ENCODE measurements at places on chromosomes 12 and 14. TPM values are rescaled to one million over a fixed set of nuclear protein-coding genes. Genes with fewer than 3 reads are reported as not detected.
A peak's percentile ranks its signal among the peaks of the same experiment; 100 is the strongest.

GRCh38 chr14:51616724-51617409 lies 34.8 kb upstream of the FRMD6 start:
- peak; percentile 28 for DNase-seq

GRCh38 chr12:47977046-47977771 lies 13.8 kb downstream of the TMEM106C start:
- no peak for DNase-seq

DNA sequence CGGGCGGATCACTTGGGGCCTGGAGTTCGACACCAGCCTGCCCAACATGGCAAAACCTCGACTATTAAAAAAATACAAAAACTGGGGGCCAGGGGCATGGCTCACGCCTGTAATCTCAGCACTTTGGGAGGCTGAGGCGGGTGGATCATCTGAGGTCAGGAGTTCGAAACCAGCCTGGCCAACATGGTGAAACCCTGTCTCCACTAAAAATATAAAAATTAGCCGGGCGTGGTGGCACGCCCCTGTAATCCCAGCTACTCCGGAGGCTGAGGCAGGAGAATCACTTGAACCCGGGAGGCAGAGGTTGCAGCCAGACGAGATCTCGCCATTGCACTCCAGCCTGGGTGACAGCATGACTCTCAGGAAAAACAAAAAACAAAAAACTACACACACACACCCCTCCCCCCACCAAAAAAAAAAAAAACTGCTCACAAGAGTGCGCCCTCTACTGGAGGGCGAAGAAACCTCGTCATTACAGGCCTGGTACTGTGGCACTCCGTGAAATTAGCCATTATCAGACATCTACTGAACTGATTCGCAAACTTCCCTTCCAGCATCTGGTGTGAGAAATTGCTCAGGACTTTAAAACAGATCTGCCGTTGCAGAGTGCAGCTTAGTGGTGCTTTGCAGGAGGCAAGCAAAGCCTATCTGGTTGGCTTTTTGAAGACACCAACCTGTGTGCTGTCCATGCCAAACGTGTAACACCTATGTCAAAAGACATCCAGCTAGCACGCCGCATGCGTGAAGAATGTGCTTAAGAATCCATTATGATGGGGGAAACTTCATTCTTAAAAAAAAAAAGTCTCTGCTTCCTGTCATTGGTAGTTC lies 7.7 kb downstream of the PPP1R3E start:
- peak; percentile 30 for DNase-seq

GRCh38 chr12:52879394-52880351 lies 25.2 kb downstream of the KRT8 start:
- peak; percentile 84 for DNase-seq

DNA sequence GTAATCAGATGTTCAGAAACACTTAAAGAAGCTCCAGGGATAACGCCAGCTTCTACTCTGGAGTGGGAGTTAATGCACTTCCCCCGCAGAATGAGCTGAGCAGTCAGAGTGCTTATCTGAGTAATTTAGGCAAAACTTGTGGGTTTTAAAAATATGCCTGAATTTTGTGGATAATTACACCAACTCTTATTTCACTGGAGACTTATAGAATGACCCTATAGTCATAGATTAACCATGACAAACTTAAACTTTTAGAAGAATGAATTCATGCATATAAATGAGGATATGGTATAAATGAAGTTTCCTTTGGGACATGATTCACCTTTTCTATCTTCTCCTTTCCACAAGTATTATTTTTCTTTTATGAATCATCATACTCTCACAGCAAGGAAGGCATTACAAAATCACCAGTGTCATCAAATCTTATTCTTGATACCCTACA lies 241.1 kb upstream of the FBXO33 start:
- no peak for DNase-seq

- no peak for DNase-seq
Observed at GRCh38 chr14:24143511-24143910, 2.1 kb upstream of the EMC9 start.

DNA sequence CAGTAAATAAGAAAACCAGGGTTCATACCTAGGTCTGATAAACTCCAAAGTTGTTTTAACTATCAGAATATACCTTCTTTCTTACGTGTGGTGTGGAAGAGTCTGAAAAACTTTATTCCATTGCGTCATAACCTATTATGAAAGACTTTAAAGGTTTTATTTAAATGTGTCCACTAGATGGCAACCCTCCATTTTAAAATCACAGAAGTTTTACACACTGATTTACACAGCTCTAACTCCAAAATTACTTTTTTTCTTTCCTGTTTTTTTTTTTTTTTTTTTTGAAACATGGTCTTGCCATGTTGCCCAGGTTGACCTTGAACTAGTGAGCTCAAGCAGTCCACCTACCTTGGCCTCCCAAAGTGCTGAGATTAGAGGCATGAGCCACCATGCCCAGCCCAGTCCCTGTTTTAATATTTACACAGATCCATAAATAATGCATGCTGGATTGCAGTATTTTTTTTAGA lies 17.3 kb upstream of the TMPRSS12 start:
- DNase-seq: peak; percentile 71

DNA sequence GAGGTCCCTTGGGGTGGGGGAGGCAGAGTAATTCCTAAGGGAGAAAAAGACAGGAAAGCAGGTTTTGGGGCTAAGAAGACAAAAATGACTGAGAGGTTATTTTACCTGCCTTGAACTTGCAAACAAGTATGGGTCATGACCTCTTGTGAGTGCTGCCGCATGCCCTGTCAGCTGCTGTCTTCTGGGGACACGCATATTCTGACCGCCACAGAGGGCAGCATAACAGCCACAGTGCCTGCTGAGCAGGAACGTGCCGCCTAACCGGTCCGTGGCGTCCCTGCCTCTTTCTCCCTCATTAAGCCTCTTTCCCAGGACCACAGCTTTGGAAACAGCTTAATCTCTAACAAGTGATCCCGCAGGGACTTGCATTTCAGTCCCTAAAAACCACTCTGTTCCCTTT lies 51.3 kb upstream of the KCNA1 start:
- no peak for DNase-seq

DNA sequence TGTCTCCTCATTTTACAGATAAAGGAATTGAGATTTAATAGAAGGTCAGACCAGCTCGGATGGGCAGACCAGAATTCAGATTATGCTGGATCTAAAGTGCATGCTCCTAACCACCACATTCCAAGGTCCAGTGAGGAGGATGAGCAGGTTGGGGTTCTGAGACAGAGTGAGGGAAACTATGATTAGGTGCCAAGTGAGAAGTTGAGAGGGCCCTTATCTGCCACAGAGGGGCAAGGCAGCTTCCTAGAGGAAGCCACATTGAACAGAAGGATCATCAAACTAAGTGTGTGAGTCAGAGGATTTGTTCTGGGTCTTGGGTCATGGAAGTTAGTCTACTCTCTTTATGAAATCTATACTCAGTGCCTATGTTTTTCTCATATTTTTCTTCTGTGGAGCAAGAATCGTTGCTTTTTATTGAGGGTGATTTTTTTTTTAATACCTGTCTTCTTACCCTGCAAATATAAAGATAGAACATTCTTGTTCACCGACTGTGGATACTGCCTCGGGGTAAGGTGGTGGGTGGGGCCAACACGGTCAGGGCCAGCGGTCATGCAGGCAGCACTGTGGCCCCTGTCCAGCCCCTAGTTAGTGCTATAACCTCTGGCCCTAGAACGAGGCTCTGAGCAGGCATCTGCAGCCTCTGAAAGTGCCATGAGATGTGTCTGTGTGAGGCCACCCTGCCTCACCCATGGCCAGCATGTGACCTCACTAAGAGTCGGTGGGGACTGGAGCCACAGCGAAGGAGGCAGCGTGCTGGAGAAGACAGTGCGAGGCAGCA lies 55.6 kb upstream of the PTHLH start:
- DNase-seq: no peak

DNA sequence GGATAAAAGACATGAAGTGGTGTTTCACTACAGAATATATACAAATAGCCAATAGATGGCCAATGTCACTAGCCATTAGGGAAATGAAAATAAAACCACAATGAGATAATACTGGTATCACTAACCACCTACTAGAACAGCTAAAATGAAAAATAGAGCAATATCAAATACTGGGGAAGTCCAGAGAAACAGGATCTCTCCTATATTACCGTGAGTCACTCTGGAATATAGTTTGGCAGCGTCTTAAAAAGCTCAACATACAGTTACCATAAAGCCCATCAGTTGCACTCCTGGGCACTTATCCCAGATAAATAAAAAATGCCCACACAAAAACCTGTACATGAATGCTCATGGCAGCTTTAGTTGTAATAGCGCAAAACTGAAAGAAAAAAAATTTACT lies 101.7 kb downstream of the TMTC1 start:
- DNase-seq: no peak

DNA sequence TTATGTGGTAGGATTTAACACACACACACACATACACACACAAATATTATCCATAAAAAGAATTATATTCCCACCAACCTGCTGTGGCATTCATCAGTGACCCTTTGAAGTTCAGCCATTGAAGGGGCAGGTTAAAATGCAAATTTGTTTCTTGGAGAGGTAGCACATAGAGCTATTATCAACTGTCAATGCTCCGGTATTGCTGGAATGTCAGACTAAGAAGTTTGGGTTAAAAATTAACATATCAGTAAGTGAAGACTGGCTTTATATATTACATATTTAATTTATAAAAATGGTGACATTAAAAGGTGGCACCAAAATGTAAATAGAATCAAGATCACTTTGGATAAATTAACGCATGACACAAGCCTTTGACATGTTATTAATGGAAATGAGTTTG lies 207.3 kb downstream of the DAD1 start:
- no peak for DNase-seq

GRCh38 chr12:51827925-51828818 lies 20.3 kb downstream of the FIGNL2 start:
- no peak for DNase-seq

DNA sequence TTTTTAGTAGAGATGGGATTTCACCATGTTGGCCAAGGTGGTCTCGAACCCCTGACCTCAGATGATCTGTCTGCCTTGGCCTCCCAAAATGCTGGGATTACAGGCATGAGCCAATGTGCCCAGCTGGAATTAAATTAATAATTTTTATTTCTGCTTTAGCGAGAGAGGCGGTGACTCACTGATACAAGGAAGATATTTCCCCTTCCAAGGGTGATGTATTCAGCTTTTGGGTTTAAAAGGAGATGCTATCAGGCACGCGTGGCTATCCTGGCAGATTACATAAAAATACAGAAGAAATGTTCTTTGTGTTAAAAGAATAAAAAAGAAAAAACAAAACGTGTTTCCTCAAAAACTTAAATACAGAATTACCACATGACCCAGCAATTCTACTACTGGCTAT lies 12.4 kb upstream of the P2RX7 start:
- no peak for DNase-seq

DNA sequence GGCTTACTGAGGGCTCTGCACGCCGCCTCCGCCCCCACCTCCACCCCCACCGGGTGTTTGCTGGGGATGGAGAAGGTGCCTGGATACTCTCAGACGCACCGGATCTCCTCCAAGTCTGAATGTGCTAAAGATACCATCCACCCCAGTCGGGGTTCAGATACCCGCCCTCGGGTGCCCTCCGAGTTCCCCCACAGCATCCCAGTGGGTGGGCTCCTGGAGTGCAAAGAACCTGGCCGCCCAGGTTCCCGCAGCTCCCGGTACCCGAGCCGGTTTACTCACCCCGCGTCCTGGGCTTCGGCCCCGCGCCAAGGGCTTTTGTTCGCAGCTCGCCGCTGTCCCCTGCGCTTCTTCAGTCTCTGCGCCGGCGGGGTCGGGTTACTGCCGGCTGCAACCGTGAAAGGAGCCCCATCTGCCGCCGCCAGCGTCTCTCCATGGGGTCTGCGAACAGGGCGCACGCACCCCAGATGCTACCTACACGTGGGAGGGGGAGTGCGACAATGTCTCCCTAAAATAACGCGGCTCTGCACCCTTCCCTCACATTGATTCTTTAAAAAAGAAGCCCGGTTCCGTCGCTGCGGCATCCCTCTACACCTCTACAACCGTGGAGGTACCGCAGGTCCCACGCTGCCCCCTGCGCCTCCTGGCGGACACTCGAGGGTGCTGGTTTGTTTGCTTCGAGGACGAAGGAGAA lies at the start of gene CCDC177:
CCDC177 (minus strand) TSS at position 609 of the 691 bp plus-strand sequence. CDS start 1,249 bp downstream, outside the sequence.
- DNase-seq: peak; percentile 60

DNA sequence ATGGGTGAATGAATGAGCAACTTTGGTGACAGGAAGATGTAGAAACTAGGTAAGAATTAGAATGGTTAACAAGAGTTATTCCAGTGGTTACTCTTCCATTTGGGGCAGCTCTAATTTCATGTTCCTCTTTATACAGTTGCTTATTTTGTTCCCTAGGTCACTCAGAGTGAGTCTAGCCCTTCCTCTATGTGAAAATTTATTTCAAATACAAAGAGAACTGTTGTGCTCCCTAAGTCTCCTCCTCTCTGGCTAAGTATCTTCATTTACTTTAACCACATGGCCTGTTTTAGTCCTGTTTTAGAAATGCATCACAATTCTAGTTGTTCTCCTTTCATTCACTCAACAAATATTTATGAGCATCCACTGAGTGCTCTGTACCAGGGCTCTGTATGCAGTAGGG lies 51.1 kb upstream of the HIF1A start:
- DNase-seq: no peak

DNA sequence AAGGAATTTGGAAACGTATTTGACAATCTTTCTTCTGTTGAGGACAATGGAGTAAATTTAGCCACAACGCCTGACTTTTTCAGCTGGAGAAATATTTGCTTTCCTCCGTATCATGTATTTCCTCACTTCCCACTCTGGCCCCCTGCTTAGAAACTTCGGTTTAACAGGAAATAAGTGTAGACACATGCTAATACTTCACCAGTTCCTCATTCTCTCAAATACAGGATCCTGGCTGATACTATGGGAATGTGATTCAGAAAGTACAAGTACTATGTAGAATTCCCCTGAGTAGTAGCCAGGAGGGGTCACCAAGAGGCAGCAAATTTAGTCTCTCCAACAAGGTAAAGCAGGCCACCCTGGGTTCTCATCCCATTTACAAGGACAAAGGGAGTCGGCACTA lies 58.0 kb downstream of the FAR2 start:
- no peak for DNase-seq

- DNase-seq: no peak
Observed at GRCh38 chr14:96586056-96586455, 83.9 kb downstream of the PAPOLA start.

WDHD1 gene
- 18.4 TPM for polyA plus RNA-seq

PPP1R13B gene
- polyA plus RNA-seq: 29.6 TPM

TTC9 gene
- 4.1 TPM for polyA plus RNA-seq

MIP gene
- polyA plus RNA-seq: not detected

CDK2 gene
- 74.6 TPM for polyA plus RNA-seq

LMNTD1 gene
- polyA plus RNA-seq: not detected

ZNF385A gene
- polyA plus RNA-seq: 14.6 TPM

PPP4R4 gene
- 0.26 TPM for polyA plus RNA-seq

KLRC4 gene
- not detected for polyA plus RNA-seq

ENDOU gene
- 0.48 TPM for polyA plus RNA-seq

GALNT16 gene
- polyA plus RNA-seq: 5.1 TPM

Measured in renal pelvis (tissue), 12 donors.